ENCODE measurements at places on chromosomes 12 and 14.

GRCh38 chr12:75870878-75871277 lies 160.7 kb downstream of the PHLDA1 start:
- no peak for DNase-seq

DNA sequence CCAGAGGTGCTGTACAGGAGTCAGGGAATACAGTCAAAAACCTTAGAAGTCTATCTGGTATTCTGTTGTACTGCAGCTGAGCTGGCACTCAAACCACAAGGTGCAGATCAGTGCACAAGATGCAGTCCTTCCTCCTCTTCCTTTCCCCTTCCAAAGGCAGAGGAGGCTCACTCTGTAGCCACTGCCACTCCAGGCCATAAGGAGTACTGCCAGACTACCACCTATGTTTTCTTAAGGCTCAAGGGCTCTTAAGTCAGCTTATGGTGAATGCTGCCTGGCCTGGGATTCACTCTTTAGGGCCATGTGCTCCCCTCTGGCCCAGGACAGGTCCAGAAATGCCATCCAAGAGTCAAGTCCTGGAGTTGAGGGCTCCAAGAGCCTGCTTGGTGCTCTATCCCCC lies 200.3 kb downstream of the CRADD start:
- DNase-seq: no peak

- DNase-seq: no peak
Observed at GRCh38 chr12:94157181-94157580, 8.8 kb downstream of the PLXNC1 start.

DNA sequence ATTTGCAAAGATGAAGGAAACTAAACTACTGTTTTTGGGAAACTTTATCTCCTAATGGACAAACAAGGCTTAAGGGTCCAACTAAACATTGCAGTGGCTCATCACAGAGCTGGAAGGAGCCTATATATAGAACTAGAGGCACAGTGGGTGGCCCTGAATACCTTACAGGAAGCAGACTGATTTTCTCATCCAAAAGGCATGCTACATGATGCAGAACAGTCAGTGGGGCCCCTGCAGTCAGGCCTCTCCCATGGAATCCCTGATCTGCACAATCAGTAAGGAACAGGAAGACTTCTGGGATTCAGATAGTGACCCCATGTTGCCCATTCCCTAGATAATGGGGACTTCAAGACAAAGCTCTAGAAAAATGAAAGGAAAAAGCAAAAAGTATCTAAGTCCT lies 1.9 kb upstream of the LLPH start:
- DNase-seq: no peak

All from hypothalamus (tissue), 51 donors.